ENCODE measurements at places on chromosomes 7 and 10.
A peak's percentile ranks its signal among the peaks of the same experiment; 100 is the strongest.

- DNase-seq, result no peak
Measured at GRCh38 chr10:56135828-56136227, 225.2 kb downstream of the ZWINT start.

DNA sequence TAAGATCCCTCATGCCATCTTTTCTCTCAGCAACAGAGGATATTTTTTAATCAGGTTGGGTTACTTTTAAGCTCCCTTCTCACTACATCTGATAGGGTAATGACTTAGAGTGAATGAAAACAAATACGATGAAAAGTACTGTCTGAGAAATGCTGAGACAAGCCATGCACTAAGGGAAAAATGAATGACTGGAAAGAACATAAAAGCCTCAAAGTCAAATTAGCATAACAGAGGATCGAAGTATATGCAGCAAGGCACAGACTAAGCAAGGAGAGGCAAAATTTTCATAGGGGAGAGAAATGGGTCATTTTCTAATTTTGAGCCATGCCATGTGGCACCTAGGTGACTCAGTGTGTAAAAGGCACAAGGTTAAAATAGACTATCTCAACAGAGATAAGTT, 8.5 kb upstream of the POT1 start:
- DNase-seq, result no peak

GRCh38 chr10:86357676-86358075, 8.9 kb downstream of the GRID1 start:
- DNase-seq, result no peak

DNA sequence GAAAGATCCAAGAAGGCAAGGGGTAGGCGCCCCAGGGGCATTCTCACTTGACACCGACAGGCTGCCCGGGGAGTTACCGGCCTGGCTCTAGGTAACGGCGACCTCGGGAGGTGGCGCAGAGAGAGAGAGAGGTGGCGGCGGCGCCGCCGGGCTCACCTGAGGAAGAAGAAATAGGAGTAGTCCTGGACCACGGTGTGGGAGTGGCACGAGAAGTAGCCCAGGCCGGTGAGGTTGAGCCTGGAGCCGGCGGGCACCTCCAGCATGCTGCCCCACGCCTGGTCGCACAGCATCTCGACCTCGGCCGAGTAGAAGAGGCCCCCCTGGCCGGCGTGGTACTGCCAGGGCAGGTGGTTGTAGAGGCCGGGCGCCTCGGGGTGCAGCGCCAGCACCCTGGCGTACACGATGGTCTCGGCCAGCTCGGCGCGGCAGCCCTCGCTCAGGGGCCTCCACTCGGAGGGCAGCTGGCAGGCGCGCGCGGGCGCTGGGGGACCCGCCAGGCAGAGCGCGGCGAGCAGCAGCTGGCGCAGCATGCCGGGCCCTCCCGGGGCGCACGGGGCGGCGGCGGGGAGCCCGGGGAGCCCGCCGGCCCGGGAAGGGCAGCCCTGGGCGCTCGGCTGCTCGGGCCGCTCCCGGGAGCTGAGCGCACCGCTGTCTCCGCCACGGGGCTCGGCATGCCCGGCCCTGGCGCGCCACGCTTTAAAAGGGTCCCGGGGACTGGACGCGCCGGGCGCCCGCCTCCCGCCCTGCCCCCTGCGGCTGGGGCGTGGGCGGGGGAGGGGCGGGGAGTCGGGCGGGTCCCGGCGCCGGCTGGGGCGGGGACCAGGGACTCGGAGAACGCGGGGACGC, at the start of gene CCDC3:
Gene CCDC3 (minus strand): TSS at position 673 of the 846 bp plus-strand sequence. CDS start 143 bp downstream, at position 530.
- peak; percentile 9 for DNase-seq

DNA sequence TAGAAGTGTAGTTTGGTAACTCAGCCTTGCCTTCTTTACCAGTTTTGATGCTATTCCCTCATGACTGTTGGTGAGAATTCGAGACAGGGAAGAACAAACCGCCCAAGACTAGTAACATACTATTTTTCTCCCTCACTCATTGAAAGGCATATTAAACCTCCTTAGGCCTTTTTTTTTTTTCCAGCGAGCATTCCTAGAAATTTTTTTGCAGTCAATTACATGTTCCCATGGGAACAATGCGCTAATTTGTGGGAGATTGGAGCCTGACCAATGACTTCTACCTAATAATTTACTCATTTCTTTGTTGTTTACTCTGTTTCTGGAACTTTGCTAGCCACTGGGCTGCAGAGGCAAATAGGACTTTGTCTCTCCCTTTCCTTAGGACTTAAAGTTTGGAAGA, 6.0 kb downstream of the VPS50 start:
- DNase-seq, result no peak

- no peak for DNase-seq
Measured at GRCh38 chr10:117107238-117107637, 30.8 kb downstream of the VAX1 start.

Data from H1 (cell line).